ENCODE measurements at places on chromosomes 3 and 15. TPM values are rescaled to one million over a fixed set of nuclear protein-coding genes. Genes with fewer than 3 reads are reported as not detected.

GRCh38 chr3:53938645-53939044 lies 47.0 kb upstream of the SELENOK start:
- no peaks in the 10 kb centered on the region for H3K36me3 ChIP-seq
- peaks cover under 1% of the 10 kb centered on the region for H3K27me3 ChIP-seq
- H3K4me1 ChIP-seq: peaks cover 4% of the 10 kb centered on the region
- DNase-seq: no peak
- no peak overlapping the region for H3K4me3 ChIP-seq

DNA sequence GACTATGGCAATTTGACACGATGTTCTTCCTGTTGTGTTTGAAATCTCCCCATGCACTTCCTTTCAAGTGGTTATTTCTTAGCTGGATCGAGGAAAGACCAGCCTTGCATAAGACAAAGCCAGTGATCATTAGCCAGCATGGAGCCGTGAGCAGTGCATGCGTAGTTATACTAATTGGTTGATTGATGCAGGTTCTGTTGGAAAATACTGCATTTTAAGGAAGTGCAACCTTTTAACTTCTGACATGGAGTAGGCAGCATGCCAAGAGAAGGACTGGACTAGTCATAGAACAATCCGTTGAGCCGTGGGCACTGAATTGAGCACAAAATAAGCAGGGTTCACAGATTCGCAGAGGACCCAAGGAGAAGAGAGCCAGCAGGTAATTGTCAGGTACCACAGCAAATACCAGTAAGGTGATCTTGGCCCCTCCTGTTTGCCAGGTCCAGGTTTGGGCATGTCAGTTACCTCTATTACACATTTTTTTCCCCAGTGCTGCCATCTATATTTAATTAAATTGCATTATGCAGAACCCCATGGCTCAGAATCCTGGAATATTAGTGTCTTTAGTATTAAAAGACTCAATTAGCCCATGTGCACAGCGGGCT lies 29.0 kb upstream of the BCL6 start:
- H3K27ac ChIP-seq: no peak overlapping the region
- no peak for DNase-seq
- H3K27me3 ChIP-seq: no peaks in the 10 kb centered on the region
- H3K4me3 ChIP-seq: no peak overlapping the region

GRCh38 chr3:114879059-114880031 lies 267.7 kb downstream of the ZBTB20 start:
- H3K4me3 ChIP-seq: no peak overlapping the region
- H3K27me3 ChIP-seq: no peaks in the 10 kb centered on the region
- no peak overlapping the region for H3K27ac ChIP-seq
- H3K36me3 ChIP-seq: no peaks in the 10 kb centered on the region

GRCh38 chr3:159757341-159758060 lies 231.1 kb upstream of the IL12A start:
- no peak overlapping the region for H3K27ac ChIP-seq
- H3K4me3 ChIP-seq: no peak overlapping the region
- no peaks in the 10 kb centered on the region for H3K36me3 ChIP-seq
- DNase-seq: no peak

Gene NTRK3
- total RNA-seq: not detected
